Activated CD4-positive, alpha-beta T cell treated with anti-CD3 and anti-CD28 coated beads for 1 hour (primary cell): ENCODE measurements at places on chromosomes 4 and X.

DNA sequence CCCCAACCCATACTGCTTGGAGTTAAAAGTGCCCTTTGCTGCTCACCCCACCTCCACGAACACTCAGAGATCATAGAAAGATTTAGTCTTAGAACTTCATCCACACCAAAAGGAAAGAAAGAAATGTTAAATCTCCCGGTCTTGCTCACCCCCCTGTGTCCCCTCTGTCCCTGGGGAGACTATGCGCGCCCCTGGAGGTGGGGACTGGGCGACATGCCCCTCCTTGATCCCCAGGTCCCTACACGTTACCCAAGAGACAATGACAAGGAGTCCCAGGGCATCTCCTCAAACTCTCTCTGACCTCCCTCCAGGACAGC is 620 bp downstream of the ITM2A start:
- DNase-seq = no peak

DNA sequence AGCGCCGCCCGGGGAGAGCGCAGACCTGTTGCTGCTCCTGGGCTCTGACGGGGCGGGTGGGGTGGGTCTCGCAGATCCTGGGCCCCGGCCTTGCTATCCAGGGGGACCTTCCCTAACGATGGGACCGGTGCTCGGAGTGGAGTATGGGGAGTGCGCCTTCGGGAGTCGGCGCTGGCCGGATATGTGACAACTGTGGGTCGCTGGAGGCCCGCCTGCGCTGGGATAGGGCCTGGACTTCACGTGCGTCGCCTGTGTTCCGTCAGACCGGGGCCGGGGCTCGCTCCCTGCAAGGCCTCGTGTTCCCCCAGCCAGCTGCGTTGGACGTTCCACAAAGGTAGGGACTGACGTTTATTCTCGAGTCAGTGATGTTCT is 1.3 kb downstream of the TBL1X start:
- no peak for DNase-seq

DNA sequence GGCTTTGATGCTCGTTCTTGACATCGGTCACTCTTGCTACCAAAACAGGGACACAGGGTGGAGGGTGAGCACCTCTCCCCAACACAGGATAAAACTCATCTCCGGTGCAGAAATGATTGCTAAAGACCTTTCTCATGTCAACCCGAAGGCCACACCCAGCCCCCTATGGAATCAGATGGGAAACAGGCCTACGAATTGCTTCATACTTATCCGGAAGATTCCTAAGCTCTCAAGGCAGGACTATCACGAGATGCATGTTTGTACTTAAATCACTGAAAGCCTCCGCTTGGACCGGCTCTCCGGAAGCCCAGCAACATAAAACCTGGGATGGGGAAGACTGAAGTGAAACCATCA is 74.9 kb downstream of the MTMR1 start:
- no peak for DNase-seq

GRCh38 chrX:19193565-19193964 is 71.3 kb upstream of the ADGRG2 start:
- DNase-seq = no peak

GRCh38 chrX:32408389-32408788 is 803.0 kb downstream of the DMD start:
- DNase-seq = no peak

DNA sequence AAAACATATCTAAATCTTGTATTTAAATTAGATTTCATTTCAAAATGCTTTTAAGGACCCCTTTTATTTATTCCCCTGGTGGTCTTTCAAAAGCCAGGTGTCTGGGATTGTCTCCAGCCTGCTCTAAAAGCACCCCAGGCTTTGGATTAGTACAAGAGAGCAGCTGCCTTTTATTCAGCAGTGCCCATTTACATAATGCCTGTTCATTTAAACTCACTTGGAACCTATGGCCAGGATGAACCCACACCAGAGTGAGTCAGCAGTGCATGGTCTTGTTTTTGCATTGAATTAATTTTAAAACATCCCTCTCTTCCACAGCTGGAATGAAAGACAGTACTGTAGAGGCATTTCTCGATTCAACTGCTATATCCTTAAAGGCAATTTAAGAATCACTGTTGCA is 64.1 kb upstream of the TENM3 start:
- DNase-seq = no peak

- DNase-seq = no peak
These were observed 568 bp downstream of the FHDC1 start for GRCh38 chr4:152936446-152937335.

DNA sequence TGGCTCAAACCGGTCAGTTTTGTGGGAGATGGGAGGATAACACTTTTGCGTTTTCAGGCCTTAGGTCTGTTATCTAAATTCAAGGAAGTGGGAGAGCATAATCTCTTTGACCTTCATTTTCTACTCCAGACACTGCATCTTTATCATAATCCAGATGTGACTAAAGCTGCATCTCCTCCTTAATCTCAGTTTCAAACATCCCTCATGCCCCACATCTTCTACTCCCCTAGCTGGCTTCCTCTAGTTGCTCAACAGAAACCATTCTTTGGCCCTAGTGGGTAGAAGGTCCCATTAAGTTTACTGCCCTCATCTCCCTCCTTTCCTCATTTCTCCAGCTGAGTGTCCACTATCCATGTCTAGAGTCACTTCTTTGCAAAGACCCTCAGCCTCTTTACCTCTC is 18.8 kb upstream of the RASL11B start:
- no peak for DNase-seq

- DNase-seq = no peak
These were observed 95.8 kb upstream of the IL13RA1 start for GRCh38 chrX:118631586-118631985.

DNA sequence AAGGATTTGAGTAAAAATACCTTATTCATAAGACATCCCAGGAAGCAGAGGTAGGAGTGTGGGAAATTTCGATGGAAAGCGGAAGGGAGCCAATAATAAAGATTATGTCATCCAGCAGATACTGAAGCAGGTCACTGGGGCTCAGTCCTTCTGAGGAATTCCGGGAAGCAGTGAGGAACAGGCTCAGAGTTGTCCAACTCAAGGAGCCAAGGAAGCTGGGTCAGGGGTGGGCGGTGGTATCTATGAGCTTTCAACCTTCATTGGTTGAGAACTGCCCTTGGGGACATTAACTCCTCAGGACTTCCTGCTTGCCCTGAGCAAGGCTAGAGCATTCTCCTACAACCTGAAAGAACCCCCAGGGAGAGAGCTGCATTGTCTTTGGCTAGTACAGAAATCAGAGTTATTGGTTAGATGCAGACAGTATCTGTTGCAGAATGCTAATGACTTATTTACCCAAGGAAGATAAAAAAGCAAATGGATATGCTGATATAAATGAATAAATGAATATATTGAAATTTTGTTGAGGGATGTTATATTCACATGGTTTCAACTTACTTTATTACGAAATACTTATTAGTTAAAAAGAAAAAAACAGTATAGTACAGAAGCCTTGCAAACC is 68.2 kb downstream of the DMP1 start:
- no peak for DNase-seq

- DNase-seq = peak; percentile 16
These were observed 29.0 kb downstream of the REELD1 start for GRCh38 chr4:146243141-146243882.

- DNase-seq = no peak
These were observed 8.5 kb downstream of the SRP72 start for GRCh38 chr4:56475917-56476316.

DNA sequence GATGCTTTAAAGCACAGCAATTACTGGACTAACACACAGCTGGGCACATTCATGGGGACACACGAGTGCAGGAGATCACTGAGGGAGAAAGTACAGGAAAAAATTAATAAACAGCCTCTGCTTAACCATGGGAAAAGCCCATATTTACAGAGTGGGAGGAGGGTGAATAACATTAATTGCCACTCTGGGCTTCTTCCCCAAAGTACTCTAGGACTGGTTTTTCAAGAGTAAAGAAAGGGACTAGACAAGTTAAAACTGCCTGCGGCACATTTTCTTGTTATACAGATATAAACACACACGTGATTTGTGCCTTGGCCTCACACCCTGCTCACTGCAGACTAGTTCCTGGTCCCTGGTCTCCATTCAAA is 179.7 kb upstream of the TET2 start:
- no peak for DNase-seq

GRCh38 chr4:172654457-172654856 is 514.2 kb upstream of the GALNT7 start:
- no peak for DNase-seq

- DNase-seq = no peak
These were observed 39.7 kb upstream of the PARM1 start for GRCh38 chr4:74893171-74893570.
